Amygdala (tissue), 56 donors: ENCODE measurements at places on chromosomes 4 and X.

DNA sequence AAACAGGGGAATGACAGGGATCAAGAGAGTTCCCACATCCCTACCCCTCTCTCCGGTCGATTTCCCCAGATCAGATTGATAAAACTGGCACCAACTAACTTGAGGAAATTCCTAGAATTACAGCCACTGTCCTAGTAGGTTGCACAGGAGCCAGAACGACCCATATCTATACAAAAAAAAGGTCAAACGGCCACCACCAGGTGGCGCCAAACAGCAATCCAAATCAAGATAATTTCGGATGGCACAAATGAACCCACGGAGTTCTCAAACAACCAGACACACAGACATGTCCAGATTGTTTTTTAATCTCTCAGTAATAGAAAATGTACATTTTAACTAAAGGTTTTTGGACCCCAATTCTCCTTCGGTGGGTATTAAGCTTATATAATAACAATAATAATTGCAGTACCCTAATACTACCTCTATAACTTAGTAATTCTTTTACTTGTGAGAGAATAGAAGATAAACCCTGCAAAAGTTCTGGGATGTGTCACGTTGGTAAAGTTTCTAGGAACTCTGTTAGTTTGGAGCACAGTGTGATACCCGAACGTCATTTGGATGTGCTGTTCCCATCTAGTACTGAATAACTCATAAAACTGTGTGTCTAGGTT lies 212.6 kb downstream of the SPOCK3 start:
- DNase-seq = peak; percentile 0

- DNase-seq = peak; percentile 23
Observed at GRCh38 chrX:46994096-46994495, 81.9 kb downstream of the JADE3 start.

DNA sequence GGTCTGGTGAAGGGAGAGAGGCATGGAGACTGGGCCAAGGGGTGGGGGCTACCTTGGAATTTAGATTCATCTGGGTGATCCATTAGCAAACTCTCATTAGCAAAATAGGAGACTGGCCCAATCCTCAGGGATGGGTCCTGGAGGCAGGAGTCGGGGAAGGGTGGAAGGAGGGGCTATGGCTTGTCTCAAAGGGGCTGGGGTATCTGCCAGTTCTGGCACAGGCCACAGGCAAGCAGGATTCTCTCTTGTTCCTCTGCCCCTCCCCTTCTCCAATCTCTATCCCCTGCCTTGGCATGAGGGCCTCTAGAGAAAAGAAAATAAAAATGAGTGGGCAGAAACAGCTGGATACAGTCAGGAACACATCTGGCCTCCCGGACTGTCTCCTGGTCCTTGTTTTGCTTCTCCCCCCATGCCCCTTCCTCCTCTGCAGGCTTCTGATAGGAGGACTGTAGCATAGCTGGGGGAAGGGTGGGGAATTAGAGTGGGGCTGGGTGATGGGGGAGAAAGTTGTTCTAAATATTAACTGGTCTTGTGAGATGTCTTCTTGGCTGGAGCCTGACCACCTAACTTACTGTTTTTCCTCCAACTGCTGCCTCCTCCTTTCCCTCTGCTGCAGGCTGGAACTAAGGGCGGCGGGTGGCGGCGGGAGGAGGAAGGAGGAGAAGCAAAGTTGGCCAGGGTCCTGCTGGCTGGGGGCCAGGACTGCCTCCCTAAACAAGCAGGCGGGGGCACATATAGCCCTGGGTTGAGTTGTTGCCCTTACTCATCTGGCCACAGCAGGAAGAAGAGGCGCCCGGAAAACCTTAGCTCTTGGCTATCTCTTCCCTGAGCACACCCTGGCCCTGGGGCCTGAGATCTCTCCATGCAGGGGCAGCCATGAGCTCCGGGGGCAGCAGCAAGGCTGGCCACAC lies 53.3 kb upstream of the LAS1L start:
- DNase-seq = peak; percentile 48

DNA sequence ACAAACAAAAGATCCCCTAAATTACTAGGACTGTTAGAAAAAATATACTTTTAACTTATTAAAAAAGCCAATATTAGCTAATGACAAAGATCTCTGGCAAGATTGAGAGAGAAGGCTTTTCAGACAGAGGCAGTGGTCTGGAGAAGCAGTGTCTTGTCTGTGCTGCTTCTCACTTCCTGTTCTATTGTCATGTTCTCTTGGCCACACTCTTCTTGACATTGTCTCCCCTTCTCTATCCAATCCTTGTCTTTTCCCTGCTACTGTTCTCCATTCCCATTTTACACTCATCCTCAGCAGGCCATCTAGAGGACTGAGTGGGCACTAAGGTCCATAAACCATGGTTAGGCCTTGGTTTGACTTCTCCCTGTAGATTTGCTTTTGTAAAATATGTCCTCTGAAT lies 14.0 kb upstream of the TAPT1 start:
- no peak for DNase-seq

DNA sequence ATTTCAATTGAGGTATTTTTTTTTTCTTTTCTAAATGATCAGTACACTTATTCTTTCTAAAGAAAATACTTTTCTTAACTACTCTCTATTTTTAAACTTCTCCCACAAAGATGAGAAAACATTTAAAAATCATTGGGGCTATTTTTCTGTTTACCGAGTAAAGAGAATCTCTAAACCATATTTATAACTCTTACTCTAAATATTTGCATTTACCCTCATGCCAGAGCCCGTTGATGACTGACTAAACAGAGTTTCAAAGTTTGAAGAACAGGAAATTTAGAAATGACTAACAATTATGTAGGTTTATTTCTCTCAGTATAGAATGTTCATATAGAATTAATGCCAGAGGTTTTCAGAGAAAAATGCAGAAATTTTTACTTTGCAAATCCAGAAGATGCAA lies 2.7 kb upstream of the ALB start:
- no peak for DNase-seq

DNA sequence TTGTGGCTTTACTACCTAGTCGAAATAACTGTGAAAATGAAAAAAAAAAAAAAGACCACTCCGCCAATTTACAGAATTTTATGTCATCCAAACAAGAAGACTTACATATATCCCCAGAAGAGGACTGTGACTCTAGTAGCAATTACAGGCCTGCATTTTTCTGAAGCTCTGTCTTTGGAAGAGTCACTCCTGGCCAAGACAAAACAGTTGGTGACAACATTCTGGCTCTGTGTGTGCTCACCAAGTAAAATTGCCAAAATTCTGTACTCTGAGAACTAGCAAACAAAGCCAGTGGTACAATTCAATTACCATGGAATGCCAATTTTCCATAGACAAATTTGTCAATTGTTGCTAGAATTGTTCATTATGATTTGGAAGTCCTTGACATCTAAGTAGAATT lies 311.1 kb downstream of the PDGFC start:
- no peak for DNase-seq

DNA sequence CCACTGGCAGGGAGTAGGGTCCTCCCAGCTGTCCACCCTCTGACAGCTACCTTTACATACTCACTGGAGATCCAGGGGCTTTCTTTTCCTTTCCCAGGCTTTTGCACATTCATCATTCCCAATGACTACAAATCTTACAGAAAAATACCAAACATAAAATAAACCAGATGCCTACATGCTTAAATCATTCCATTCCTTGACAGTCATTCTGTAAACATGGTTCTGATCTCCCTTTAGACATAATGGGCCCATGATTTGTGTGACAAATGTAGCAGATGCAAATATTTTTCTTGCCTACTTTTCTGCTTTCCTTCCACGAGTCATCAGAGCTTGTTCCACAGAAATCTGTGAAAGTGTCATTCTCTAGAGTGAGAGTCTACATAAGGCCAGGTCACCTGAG lies 207.0 kb downstream of the IDS start:
- no peak for DNase-seq

DNA sequence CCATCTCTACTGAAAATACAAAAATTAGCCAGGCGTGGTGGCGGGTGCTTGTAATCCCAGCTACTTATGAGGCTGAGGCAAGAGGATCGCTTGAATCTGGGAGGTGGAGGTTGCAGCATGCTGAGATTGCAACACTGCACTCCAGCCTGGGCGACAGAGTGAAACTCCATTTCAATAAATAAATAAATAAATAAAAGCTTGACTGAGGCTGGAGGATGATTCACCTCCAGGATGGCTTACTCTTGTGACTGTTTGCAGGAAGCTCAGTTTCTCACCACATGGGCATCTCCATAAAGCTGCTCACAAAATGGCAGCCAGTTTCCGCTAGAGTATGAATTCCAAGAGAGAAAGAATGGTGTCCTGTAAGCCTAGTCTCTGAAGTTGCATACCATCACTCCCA lies 191.7 kb upstream of the EDNRA start:
- DNase-seq = no peak

DNA sequence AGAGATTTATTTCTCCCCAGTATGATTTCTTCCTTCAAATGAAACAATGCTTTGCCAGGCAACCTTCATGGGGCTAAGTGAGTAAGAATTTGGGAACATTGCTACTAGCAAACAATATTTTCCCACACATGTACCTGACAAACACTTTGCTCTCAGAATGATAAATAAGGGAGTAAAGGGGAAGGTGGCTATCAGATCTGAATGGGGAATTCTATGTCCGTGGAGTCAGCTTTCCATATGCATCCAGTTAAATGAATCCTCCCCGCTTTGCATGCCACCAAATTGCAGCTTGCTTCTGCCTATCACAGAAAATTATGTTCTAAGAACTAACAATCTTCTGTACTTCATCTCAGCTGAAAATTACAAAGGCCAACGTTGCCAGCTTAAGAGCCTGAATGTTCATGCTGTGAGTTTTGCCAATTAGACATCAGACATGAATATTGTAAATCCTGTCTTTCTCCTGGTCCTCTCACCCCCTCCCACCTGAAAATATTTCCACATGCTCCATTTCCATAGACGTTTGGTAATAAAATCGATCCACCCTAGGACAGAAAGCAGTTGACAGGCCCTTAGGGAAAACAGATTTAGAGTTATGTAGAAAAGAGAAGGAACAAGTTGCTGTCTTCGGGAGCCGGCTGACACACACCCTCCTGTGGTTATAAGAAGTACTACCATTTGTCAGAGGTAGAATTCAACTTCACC lies 6.3 kb downstream of the MEPE start:
- no peak for DNase-seq

DNA sequence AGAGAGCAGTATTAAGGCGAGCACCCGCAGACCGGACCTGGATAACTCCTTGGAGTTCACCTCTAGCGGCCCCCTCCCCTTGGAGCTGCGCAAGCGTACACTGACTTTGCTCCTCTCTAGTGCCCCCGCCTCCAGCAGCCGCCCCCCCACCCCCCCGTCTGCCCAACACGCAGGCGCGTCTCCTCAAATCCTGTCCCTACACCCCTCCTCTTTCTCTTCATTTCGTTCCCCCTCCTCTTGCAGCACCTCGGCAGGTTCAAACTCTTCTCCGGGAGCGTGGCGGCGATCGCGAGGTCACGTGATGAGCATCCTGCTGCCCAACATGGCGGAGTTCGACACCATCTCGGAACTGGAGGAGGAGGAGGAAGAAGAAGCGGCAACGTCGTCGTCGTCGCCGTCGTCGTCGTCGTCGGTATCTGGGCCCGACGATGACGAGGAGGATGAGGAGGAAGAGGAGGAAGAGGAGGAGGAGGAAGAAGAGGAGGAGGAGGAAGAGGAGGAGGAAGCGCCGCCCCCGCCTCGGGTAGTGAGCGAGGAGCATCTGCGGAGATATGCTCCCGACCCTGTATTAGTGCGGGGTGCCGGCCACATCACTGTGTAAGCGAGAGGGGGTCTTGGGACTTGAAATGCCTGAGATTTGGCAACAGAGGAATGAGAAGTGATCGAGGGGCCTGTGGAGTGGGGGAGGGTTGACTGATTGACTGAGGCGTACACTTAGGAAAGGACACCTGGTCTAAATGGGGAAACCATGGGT lies at the start of gene CHIC1:
Gene CHIC1 (plus strand): TSS at position 214 of the 754 bp plus-strand sequence. CDS start 88 bp downstream, at position 302.
- DNase-seq = peak; percentile 16

GRCh38 chrX:137172317-137172948 lies 138.6 kb upstream of the GPR101 start:
- no peak for DNase-seq

GRCh38 chr4:24979554-24979953 lies 51.2 kb downstream of the LGI2 start:
- DNase-seq = no peak

DNA sequence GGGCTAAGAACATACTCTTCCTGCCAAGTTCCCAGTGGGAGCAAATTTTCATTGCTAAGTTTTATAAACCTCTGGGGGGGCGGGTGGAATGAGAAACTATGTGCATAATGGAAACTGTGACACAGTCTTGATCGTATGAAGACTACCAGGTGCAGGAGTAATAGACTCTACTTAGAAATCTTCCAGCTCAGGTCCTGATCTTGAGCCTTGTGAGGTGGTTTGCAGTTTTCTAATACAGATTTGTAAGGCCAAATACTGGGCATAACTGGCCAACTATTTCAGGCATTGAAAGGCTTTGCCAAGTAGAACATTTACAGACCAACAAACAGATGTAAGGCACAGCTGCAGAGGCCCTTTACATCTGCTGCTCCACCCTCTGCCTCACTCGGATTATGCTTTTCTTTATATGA lies 89.7 kb upstream of the CBR4 start:
- DNase-seq = no peak

- no peak for DNase-seq
Observed at GRCh38 chr4:113248320-113248719, 198.9 kb downstream of the ANK2 start.

DNA sequence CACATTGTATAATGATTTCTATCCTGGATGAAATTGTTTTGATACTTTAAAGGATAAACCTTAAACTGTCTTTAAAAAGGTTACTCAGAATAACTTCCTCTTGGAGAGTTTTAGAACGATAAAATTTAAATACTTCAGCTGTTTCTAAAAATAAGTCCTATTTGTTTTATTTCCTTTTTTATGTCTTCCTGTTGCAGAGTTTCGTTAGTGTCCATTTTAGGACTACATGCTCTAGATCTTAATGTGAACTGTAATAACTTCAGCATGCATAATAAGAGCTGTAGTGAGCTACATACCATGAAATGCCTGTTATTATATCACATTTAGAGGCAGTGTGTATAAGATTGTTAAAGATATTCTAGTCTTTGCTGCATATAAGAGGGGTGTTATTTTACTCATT lies 14.6 kb downstream of the ATP10D start:
- DNase-seq = no peak

- DNase-seq = no peak
Observed at GRCh38 chr4:30396772-30397475, 323.2 kb upstream of the PCDH7 start.

DNA sequence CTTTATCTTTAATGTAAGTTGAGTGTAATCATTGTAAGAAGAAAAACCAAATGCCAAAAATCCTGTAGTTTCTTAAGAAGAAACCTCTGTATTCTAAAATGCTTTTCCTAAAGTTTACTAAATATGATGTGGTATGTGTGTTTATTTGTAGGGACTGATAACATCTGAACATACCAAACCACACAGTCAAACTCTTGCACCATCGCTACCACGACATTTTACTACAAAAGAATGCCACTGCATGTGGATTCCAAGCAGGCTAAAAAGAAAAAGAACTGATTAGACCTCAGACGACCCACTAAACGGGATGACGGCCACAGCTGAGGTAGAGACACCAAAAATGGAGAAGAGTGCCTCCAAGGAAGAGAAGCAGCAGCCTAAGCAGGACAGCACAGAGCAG lies 46.1 kb downstream of the LAS1L start:
- DNase-seq = no peak

DNA sequence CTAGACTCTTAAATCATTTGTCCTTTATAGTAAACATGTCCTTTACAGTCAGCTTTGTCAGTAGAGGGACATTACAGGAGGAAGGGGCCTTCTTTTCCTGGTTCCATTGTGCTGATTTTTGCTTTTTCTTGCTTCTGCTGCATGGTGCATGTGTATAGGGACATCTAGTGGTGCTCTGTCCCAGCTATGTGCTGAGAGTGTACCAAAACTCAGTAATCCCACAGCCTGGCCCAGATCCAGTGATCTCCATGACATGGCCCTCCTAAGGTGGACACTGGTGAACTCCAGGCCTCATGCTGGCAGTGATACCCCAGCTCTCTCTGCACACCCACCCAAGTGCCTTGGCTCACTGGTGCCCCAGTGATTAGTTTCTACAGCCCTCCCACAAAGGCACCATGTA lies 45.2 kb downstream of the MAGEB17 start:
- DNase-seq = no peak
